ENCODE measurements at places on chromosomes 2 and 18. TPM values are rescaled to one million over a fixed set of nuclear protein-coding genes. Genes with fewer than 3 reads are reported as not detected.
A peak's percentile ranks its signal among the peaks of the same experiment; 100 is the strongest.

DNA sequence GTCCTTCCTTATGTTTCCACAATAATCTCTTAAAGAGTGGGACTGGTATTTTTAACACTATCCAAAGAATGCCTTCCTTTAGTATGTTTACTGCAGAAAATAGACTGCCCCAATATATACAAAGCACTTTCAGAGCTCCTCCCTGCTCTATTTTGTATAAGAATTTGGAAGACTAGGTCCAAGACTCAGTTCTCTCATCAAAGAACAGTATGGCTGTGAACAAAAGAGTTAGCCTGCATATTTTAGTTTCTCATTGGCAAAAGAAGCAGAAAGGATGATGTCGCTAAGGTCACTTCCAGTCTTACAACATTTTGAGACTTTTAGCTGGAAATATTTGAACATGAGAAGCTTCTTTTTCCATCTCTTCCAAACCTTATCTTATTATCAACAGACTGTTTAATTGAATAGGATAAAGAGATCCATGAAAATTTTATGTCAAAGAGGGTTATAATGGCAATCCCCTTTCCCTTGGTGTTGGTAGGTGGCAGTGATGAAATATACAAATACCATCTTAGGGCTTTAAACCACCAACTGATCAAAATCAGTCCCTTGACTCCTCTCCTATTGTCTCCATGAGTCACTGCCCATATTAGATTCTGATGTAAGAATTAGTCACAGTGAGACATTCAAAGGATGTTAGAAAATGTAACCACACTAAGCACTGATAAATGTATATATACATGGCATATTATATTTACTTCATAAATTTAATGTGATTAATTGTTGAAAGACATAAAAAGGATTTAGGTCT lies 266.9 kb upstream of the DSEL start:
- DNase-seq = no peak

- no peak for DNase-seq
Measured at GRCh38 chr2:235419996-235420395, 73.8 kb upstream of the AGAP1 start.

DNA sequence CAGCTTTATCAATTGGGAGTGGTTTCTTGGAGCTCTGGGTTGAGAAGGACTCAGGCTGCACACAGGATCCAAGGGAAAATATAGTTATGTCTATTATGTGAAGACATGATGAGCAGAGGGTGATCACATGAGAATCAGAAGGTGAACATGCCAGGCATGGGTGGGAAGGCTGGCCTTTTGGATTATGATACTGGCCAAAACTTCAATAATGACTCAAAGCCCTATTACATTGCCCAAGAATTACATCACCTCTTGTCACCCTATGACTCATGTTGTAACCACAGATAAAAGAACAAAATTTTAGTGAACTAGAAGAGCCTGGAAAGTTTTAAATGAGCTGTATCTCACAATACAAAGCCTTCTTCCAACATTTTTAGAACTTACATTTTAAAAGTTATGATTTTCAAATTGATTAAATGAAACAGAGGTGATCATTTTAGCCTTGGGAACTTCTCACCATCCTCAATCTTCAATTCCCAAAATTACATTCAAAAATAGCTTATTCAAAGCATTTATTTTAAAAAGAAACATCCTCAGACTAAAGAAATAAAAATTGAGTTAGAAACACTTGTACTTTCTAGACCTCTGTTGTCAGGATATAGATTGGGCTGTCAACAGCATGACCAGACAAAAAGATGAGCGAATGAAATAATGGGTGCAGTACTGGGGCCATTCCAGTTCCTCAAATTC lies 428.3 kb downstream of the MBD2 start:
- DNase-seq = peak; percentile 26

DNA sequence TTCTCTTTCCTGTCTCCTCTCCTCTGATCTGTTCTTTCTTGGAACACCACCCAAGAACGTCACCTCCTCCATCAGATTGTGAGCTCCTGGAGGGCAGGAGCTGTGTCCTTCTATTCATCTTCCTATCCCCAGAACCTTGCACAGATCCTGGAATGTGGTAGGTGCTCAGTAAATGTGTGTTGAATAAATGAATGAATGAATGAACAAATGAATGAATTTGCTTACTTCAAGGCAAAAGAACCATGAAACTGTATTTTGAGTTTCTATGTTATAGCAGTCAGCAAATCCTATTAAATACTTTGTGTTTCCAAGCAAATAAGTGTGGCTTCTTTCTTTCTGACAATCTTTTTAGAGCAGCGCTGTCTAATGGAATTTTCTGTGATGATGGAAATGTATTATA lies 14.8 kb downstream of the FABP1 start:
- DNase-seq = no peak

GRCh38 chr2:239148495-239149200 lies 252.2 kb downstream of the HDAC4 start:
- DNase-seq = no peak

CXXC1 gene
- polyA plus RNA-seq = 68.3 TPM

DNA sequence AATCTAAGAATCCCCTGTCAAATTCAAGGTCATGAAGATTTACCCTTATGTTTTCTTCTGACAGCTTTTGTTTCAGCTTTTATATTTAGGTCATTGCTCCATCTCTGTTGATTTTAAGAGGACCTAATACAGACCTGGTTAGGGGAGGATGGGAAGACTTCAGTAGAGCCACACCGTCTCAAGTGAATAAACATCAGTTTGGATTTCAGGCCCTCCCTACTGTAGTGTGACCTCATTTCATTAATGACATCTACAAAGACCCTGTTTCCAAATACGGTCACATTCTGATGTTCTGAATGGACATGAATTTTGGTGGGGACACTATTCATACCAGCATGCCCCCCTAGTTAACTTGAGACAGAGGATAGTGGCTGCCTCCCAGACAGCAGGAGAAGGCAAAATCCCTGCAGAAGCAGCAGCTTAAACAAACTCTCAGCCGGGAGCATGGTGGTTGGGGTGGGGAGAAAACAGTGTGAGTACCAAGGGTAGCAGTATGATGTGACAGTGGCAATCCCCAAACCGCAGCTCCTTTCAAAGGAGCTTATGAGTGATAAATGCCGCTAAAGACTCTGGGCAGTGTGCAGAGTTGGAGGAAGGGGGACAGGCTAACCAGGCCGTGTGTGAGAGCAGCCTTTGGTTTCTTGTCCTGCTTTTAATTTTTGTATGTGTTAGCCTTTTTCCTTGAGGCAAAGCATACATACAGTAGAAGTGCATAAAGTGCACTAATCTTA lies 65.9 kb upstream of the TNP1 start:
- no peak for DNase-seq

DTNA gene
- polyA plus RNA-seq = 18.3 TPM

DNA sequence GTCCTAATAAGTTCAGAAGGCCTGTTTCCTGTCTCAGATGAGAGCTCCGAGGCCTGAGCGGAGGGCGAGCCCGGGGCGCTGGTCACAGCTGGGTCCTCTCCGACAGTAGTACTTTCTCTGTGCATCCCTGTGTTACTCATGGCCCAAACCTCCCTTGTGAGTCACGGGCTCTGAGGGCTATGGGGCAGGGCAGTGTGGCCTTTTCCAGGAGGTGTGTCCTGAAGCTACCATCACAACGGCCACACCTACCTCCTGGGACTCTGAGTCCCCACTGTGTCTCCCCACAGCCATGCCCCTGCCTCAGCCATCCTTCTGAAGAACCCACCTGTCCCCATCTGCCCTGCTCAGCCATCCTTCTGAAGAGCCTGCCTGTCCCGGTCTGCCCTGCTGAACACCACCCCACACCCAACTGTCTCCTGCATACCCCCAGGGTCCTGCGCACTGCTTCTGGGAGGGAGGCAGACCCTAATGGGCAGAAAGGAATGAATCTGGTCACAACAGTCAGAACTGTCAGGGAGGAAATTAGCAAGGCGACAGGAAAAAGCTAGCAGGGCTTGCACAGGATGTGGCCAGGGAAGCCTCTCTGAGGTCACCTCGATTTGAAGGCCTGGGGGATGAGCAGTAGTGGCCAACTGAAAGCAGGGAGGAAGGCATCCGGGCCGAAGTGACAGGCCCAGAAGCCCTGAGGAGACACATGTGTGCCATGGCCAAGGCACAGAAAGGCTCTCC lies 145.4 kb upstream of the RIOK3 start:
- DNase-seq = no peak

DNA sequence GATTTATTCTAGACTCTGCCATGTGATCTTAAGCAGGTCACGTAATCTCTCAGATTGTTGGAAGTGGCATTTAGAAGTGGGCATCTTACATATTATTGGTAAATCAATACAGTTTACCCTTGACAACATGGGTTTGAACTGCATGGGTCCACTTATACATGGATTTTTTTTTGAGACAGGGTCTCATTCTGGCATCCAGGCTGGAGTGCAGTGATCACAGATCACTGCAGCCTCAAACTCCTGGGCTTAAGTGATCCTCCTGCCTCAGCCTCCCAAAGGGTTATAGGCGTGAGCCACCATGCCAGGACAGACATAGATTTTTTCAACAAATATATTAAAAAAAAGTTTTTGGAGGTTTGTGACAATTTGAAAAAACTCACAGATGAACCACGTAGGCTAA lies 144.7 kb downstream of the OTX1 start:
- DNase-seq = no peak

DNA sequence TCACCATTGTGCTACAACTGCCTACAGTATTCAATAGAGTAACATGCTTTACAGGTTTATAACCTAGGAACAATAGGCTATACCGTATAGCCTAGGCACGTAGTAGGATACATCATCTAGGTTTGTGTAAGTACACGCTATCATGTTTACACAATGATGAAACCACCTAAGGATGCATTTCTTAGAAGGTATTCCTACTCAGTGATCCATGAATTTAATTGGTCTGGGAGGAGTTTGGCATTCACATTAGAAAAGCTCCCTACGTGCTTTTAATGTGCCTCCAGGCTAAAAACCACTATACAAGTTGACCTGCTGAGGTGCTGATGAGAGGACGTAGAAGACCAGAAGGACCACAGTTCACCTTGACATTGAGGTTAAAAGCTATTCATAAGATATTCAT lies 154.5 kb upstream of the LRRTM1 start:
- DNase-seq = no peak

GRCh38 chr18:60247103-60247502 lies 125.5 kb downstream of the MC4R start:
- no peak for DNase-seq

- DNase-seq = no peak
Measured at GRCh38 chr2:140667203-140667602, 1463.6 kb downstream of the LRP1B start.

- peak; percentile 88 for DNase-seq
Measured at GRCh38 chr18:77114415-77115191, 18.0 kb downstream of the MBP start.

All from hepatocyte (in vitro differentiated cells).